ENCODE measurements at places on chromosomes 2 and 18.

- DNase-seq: no peak
These were observed 67.2 kb downstream of the PTRHD1 start for GRCh38 chr2:24725956-24726355.

DNA sequence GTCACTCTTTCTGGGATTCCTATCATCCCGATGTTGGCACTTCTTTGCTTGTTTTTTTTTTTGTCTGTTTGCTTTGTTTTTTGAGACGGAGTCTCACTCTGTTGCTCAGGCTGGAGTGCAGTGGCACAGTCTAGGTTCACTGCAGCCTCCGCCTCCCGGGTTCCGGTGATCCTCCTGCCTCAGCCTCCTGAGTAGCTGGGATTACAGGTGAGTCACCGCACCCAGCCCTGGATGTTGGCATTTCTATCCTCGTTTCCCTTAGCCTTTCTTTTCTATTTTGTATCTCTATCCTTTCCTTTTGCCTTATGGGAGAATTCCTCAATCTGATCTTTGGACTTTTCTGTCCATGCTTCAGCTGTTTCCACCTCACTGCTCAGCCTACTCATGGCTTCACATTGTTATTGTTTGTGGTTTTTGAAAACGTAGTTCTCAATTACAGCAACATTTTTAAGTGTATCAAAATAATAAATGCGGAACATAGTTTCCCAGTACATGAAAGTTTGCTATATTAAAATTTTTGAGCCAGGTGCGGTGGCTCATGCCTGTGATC lies 62.1 kb upstream of the ZNF516 start:
- no peak for DNase-seq

GRCh38 chr2:36044411-36044810 lies 311.2 kb upstream of the CRIM1 start:
- no peak for DNase-seq

DNA sequence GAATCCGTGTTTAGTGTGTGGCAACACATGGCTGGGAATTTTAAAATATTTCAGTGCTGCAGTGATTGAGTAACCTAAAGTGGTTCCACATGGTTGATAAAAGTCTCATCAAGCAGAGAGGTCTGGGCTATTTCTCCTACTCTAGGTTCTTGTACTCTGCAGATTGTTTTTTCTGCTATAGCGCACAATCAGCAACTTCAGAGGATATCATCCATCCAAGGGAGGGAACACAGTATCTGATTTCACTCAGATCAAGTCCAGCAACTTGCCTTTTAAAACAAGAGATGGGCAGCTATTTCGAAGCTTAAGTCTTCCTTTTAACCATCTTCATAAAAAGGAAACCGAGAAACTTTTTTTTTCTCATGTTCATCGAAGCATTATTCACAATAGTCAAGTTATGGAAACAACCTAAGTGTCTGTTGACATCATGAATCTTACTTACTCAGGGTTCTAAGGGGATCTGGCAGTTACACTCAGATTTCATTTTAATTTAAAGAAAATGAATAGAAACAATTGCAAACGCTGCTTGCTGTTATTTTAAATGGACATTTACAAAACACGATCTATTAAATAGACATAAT lies 172.7 kb upstream of the TRIB2 start:
- DNase-seq: no peak

GRCh38 chr2:233061591-233062450 lies 1.7 kb downstream of the INPP5D start:
- DNase-seq: peak; percentile 31

Data from CD8-positive, alpha-beta memory T cell (primary cell).